ENCODE measurements at places on chromosomes 6 and 20.

DNA sequence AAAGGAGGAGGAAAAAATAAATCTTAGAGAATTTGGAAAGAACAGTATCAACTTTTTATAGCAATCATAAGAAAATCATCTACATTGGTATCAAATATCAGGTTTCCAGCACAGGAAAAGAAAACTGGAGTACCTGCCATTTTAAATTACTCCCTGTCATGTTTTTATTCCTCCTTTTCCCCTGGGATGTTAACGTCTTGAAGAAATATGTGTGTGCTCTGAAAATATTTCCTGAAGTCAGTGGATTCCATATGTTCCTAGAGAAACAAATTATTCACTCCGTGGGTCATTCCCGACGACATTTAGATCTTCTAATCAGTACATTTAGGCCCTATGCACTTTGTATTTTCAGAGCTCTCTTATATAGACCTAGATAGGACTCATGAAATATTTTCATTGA lies 42.0 kb upstream of the RSPO3 start:
- DNase-seq = no peak

GRCh38 chr20:47241345-47241781 lies 115.1 kb downstream of the ZMYND8 start:
- DNase-seq = peak; percentile 78

DNA sequence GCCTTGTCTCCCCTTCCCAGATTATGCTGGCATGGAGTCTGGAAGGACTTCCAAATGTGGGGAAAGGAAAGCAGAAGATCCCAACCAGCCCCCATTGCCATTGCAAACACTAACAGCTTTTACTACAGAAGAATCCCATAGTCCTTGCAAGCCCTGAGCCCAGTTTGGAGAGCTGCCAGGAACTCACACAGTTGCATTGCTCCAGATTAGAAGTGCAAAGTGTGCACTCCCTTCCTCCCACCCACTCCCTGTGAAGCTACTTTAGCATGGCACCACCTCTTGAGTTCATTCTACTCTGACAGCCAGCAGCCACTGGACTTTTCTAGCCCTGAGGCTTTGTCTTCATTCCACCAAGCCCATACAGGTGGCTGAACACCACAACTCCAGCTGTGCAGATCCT lies 67.6 kb downstream of the SLC22A2 start:
- DNase-seq = no peak

DNA sequence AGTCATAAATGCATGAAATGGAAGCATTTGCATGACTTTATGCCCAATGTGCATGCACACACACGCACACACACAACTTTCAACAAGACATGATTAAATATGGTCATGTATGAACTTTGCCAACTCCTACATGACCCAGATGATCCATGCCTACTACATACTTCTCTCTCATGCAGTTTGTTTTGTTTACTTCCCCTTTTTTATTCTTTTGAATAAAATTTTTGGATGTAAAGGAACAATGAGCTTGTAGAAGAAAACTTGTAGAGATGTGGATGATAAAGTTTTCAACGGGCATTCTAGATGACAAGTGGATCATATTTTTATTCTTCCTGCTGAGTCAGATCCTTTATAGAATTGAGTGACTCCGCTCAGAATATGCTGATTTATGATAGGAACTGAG lies 50.8 kb upstream of the AIG1 start:
- DNase-seq = no peak

GRCh38 chr20:3041854-3042409 lies 1.5 kb upstream of the GNRH2 start:
- DNase-seq = peak; percentile 33
